Foreskin keratinocyte (primary cell): ENCODE measurements at places on chromosomes 6 and 20.

DNA sequence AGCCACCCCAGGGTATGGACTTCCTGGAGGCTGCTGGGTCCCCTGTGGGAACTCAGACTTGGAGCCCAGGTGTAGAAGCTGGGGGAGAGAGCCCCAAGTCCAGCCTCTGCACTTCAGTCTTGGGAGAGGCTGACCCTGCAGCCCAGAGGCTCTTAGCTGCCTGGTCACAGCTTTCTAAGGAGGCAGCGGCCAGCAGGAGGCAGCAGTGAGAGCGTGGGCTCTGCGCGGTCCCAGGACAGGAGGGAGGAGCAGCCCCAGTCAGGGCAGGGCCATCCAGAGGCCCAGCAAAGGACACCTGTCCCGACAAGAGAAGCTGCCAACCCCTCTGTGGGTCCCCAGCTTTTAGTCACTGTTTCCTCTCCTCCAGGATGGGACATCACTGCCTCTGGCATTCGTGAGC, 9.4 kb downstream of the TREML2 start:
- DNase-seq = no peak

GRCh38 chr6:170235391-170236125, 55.3 kb downstream of the DLL1 start:
- DNase-seq = no peak

DNA sequence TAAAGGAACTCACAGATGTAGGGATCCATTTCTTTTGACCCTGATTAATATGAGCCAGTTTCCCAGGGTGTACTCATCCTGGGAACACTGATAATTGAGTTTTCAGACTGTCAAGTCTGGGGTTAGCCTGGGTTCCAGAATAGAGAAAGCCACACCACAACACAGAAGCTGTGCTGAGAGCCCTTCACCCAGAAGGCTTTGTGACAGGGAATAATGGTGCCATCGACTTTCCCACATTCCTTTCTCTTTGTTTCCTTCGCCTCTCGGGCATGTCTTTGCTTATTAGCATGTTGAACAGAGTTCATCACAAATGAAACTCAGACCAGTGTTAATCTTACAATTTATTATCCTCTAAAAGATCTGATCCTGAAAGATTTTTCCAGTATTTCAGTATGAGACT, 95.0 kb downstream of the TCP11 start:
- peak; percentile 28 for DNase-seq

- no peak for DNase-seq
These were observed 112.2 kb downstream of the IRF4 start for GRCh38 chr6:503610-504362.

GRCh38 chr6:74091136-74091793, 395.3 kb downstream of the CD109 start:
- DNase-seq = no peak

DNA sequence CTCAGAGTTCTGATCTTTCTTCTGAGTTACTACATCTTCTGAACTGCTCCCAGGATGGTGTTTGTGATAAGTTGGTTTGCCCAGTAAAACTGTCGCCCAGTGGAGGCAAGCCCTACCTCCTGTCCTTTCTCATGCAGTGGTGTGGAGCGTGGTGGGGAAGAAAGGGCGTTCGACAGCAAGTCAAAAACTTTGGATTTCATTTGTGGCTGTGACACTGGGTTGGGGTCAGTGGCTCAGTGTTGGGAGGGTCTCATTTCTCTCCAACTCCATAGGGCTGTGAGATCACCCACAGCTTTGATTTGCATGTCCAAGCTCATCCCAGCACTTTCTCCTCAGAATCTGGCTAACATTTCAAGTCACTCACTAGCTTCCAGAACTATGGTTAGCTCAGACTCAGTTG, 17.5 kb upstream of the SLC22A2 start:
- DNase-seq = no peak
